ENCODE measurements at places on chromosomes 16 and 17.

- DNase-seq = no peak
These were observed 137.2 kb downstream of the UTP18 start for GRCh38 chr17:51397361-51398127.

- no peak for DNase-seq
These were observed 6.4 kb upstream of the MILR1 start for GRCh38 chr17:64442541-64442971.

DNA sequence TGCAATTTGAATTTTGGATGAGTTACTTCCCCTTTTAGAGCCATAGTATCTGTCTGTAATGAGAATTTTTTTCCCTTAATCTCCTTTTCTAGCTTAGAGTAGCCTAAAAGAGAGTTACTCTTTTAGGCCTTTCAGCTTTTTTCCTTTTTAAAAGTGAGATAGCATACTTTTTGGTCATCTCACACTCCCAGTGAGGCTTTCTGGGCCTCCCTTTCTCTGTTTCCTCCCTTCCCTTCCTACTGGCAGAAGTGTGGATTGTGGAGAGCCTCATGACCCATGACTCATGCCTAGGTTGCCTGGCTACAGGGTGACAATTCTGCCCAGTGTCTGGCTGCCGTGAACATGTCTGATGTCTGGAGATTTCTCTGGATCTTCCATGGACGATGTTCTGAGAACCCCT is 15.2 kb downstream of the KRT23 start:
- DNase-seq = no peak

DNA sequence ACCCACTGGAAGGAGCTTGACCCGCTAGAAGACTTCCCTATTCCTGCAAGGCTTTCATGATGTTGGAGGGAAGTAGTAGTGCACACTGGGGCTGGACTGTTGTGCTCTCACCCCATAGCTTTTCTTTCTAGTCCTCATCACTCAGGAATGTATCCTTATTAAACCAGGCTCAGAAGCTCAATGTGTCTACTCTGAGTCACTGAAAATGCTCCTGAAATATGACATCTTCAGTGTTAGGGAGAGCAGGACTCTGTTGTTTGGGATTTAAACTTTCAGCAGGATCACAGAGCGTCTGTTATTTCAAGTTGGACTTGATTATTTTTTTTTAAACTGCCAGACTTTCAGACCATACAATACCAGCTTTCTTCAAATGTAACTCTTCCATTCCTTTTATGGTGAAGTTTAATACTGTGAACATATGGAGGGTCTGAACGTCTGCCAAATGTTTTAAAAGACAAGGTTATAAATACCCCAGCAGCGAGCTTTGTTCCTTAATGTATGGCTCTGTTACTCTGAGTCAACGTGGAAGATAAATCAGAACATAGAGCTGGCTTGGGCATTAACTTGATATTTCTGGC is 257.5 kb downstream of the CDH11 start:
- no peak for DNase-seq

DNA sequence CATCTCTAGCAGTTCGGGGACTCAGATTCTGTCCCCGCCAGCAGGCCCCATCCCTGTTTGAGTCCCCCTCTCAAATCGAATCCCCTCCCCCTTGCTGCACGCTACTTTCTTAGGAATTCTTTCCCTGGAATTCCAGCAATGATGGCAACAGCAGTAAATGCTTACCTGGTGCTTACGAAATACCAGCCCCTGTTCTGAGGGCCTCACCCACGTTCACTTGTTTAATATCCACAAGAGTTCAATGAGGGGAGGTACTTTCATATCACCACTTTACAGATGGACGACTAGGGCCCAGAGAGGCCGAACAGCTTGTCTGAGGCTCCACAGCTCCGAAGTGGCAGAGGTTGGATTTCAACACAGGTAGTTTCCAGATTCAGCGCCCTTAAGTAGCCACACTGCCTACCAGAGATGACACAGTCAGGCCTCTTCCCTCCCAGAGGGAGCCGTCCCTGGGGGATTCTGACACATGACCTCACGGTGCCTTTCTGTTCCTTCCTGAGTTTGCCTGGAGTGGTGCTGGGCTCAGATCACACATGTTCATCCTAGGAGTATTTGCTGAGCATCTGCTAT is 120.7 kb upstream of the GSE1 start:
- DNase-seq = no peak

DNA sequence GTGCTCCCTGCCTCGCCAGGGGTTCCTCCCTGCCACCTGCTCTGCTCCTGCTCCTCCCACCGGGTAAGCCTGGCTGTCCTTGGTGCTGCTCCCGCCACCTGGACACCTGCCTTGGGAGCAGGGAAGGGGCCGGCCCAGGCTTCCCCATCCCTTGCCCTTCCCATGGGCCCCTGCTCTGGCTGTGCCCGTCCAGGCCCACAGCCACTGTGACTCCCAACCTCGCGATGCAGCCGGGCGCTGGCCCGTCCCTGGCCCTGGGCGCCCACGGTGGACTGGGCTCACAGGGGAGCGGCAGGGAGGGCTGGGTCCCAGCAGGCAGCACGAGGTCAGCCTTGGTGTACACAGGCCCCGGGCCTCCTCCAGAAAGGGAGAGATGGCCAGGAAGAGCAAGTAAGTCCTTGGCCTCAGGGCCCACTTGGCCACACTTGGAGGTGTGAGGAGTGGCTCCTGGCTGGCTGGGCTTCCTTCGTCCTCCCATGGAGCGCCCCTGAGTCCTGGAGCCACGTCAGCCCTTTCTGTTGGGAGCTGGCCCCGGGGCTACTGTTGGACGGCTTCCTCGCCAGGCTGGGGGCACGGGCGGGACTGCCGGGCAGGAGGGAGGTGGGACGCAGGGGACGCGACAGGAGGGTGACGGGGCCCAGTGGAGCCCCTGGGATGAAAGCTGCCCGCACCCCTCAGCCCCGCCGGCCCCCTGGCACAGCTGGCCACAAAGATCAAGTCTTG is 15.3 kb downstream of the ENGASE start:
- no peak for DNase-seq

- DNase-seq = no peak
These were observed 32.1 kb downstream of the ANKRD40 start for GRCh38 chr17:50675627-50676026.

- no peak for DNase-seq
These were observed 2.6 kb downstream of the ARHGAP17 start for GRCh38 chr16:25012525-25012991.

DNA sequence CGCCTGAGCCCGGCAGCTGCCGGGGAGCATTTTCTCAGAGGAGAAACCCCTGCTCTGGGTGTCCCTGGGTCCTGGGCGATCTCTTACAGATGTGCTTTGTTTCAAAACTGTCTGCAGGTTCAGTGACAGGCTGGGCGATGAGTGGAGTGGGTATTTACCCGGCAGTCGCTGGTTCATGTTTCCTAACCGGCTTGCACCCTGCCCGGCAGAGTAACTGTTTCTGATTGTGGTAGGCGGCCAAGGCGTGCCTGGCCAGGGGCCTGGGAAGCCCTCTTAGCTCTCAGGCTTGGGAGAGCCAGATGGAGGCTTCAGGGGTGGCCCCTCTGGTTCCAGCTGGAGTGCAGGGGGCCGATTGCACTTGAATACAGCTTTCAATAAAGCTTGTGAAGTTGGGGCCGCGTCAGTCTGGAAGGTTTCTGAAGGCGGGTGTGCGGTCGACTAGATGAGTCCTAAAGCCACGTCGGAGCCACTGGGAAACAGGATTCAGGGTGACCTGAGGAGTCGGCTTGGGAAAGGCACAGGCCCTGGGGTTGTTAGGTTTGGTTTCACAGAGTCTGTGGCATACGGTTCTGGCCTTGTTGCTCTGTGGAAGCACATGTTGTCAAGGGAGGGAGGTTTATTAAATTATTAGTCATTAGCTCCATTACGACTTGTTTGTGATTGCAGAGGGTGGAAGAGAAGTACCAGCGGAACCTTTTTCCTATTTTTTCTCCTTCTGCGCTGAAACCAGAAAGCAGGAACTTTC is 1.4 kb downstream of the BAIAP2 start:
- no peak for DNase-seq

- DNase-seq = no peak
These were observed 4.5 kb upstream of the DDX19B start for GRCh38 chr16:70294385-70295025.

GRCh38 chr17:79613195-79613772 is 2.4 kb upstream of the RBFOX3 start:
- no peak for DNase-seq

DNA sequence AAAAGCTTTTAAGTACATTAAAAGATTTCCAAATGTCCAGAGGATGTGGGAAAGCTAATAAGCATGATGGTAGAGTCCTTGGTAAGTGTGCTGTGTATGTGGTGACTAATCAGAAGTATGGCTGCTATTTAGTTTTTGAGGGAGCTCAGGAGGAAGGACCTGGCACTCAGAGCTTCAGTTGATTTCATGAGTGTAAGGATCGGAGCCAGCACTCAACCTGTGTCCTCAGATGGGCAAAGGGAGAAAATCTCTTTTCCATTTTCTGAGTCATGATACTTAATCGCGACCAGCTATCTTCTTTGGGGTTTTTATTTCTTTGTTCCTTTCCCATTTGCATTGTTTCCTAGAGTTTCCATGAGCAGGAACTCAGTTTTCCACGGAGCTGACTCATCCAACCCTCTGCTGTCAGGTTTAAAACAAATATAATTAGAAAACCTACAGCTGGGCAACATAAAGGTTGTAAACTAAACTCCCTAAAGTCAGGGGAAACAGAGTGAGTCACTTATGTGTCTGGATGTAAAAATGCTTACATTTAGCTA is 125.4 kb downstream of the MAP2K6 start:
- no peak for DNase-seq

DNA sequence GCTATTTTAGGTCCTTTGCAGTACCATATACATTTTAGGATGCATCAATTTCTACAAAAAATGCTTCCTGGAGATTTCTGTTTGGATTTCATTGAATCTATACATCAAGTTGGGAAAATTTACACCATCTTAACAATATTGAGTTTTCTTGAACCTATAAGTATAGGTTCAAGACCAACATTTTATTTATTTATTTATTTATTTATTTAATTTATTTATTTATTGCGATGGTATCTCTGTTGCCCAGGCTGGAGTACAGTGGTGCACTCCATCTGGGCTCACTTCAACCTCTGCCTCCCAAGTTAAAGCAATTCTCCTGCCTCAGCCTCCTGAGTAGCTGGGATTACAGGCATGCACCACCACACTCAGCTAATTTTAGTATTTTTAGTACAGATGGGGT is 125.0 kb upstream of the HS3ST2 start:
- DNase-seq = no peak

- no peak for DNase-seq
These were observed 8.6 kb downstream of the C16orf96 start for GRCh38 chr16:4564661-4565267.

GRCh38 chr16:55052741-55053415 is 122.2 kb downstream of the IRX5 start:
- no peak for DNase-seq

DNA sequence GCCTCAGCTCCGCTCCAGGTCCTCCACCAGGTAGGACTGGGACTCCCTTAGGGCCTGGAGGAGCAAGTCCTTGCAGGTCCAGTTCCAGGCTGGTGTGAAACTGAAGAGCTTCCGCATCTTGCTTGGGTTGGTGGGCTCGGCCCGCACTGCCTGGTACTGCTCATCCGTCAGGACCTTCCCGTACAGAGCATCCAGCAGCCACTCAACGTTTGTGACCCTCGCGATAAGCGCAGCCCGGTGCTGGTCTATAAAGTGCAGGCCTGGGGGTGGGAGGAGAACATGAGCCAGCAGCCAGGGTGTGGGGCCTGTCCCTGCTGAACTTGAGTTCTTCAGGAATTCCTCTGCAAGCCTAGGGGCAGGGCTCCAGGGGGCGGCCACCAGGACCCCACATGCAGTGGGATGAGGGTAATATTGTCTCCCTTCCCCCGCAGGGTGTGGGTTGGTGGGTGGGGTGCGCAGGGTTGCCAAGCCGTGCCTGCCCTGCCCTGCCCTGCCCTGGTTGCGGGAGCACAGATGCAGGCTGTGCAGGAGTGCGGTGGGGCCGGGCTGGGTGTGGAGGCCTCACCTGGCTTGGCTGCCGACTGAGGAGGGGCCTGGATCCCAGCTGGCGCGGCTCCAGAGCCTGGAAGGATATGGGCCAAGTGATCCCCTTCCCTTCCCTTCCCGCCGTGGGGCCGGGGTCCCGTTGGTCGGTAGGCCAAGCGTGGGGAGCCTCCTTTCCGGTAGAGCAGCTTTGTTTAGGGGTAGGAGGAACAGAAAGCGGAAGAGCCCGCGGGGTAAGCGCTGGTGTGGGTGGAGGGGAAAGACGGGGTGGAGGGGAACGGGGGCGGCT is 762 bp downstream of the PYCARD start:
- no peak for DNase-seq

- DNase-seq = peak; percentile 55
These were observed 1.1 kb downstream of the CD79B start for GRCh38 chr17:63930951-63931575.

- DNase-seq = no peak
These were observed 192.7 kb downstream of the RPTOR start for GRCh38 chr17:80737106-80738019.

- DNase-seq = no peak
These were observed 5.8 kb downstream of the KIF18B start for GRCh38 chr17:44941712-44942331.

GRCh38 chr17:65147955-65148354 is 10.8 kb downstream of the RGS9 start:
- no peak for DNase-seq

DNA sequence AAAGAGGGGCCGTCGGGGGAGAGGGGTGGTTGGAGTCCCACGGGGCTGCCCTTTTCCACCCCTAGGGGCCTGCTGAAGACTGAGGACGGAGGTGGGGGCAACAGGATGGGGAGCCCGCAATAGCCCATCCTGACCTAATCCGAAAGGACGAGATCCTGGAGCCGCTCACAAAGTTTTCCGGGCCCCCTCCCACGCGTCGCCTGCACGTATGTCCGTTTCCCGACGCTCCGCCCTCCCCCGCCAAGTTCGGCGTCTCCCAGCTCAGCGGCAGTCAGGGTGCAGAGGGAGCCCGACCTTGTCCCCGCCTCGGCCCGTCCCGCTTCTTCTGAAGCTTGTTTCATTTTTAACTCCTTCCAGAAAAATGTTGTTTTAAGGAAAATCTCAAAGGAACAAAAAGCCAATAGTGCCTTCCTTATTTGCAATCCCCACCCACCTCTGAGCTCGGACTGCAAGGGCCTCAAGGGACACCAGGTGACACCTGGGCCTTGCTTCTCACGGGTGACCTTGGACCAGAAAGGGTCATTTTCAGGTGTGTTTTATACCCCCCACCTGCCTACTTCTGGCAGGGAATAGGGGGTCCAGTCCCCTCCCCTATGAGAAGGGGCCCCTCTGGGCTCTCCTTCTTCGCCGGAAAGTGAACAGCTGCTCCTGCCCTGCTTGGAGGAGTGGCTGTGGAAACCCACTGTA is 3.4 kb upstream of the ZNF423 start:
- DNase-seq = no peak

DNA sequence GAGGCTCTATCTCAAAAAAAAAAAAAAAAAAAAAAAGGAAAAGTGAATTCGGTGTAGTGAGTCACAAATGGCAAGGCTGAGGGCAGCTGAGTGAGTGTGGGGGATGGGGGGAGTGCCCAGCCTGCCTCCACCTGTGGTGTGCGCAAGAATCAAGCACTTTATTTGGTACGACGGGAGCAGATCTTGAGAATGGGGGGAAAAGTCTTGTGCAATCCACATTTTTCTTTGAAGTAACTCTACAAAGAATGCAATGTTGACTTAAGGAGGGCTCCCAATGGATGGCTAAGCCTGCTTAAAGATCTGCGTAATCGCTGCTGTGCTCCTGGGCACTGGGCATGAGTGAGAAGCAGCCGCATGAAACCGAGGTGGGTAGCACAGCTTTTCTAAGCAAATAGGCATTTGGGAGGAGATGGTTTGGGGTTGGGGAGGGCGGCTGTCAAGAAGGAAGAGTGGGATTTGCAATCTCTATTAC is 28.2 kb downstream of the ATP2C2 start:
- DNase-seq = no peak
